Putamen (tissue), 1 donor: ENCODE measurements at places on chromosomes 4 and X.
A peak's percentile ranks its signal among the peaks of the same experiment; 100 is the strongest.

GRCh38 chr4:151729731-151730559 is 30.9 kb downstream of the GATB start:
- no peak for DNase-seq

DNA sequence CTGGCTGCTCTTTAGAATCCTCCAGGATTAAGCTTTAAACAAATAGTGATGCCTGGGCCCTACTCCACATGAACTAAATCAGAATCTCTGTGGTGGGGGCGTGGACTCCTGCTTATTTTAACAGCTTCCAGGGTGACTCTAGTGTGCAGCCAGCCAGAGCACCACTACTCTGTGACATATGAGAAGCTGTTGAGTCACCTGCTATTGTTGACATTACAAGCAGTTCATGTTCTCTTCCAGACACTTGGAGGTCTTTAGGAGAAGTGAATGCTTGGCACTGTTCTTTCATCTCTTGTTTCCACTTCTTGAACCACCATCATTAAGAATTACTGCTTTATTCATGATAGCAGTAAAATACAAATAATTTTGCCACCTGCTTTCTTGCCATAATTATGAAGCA is 426 bp upstream of the C4orf51 start:
- DNase-seq = no peak

DNA sequence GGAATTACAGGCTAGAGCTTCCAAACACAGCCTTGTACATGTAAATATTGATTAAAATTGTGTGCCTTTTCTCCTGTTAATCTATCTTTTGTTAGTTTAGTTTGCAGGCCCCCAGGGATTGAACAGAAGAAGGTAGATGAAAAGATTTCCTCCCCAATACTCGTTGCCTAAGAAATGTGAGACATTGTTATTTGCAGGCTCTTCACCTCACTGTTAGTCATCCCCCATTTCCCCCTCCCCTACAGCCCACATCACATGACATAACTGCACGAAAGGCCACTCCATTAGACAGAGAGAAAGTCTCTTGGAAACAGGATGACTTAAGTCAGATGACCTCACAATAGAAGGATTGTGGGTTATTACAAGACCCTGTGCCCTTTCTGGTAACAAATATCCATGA is 13.3 kb upstream of the MID1 start:
- peak; percentile 52 for DNase-seq

GRCh38 chr4:113446019-113446418 is 315.5 kb downstream of the CAMK2D start:
- no peak for DNase-seq

- no peak for DNase-seq
These were observed 46.9 kb downstream of the ADGRG4 start for GRCh38 chrX:136347706-136348105.

DNA sequence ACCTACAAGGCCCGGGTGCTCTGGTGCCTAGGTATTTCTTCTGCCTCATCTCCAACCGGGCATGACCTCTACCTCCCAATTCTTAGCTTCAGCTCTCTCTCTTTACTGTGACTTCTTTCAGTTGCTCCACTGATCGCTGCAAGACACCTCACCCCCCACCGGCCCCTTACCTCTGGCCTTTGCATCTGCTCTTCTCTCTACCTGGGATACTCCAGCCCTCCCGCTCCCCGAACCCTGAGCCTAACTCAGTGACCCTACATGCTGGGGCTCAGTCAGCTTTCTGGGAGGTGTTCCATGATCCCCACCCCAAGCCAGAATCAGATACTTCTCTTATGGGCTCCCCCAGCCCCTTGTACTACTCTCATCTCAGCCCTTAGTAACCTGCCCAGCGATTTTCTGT is 99.6 kb downstream of the EFNB1 start:
- no peak for DNase-seq

DNA sequence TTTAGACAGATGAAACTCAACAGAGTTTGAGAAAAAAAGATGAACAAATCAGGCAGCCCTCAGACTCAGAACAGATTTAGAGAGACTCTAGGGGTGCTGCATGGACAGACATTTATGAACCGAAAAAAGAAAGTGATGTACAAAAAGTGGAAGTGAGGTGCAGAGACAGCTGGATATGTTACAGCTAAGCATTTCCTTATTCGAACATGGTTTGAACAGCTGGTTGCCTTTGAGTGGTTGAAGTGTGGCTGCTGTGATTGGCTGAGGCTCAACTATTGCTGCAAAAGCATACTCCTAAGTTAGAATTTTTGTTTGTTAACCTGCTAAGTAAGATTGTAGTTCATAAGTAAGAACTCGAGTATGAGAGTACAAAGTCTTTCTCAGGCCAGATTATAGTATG is 331.5 kb upstream of the PABPC4L start:
- DNase-seq = no peak

DNA sequence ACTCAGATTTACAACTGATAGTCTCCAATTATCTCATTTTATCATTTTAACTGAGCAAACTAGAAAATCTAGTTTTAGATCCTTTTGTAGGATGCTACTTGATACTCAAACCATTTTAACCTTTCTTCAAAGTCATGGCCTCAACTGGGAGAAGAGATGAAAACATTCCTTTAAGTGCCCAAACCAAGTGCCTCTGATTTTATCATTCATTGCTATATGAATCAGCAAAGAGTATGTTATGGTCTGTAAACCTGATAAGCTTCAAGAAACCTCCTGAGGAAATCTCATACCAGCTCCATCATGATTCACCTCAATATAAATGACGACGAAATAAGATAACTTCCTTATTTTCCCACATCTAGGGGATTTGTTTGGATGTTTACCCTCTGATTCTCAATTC is 119.9 kb downstream of the FAM13A start:
- DNase-seq = no peak
